ENCODE measurements at places on chromosomes 7 and 10.

GRCh38 chr10:71970331-71970730 is 6.1 kb downstream of the CHST3 start:
- no peak for DNase-seq

DNA sequence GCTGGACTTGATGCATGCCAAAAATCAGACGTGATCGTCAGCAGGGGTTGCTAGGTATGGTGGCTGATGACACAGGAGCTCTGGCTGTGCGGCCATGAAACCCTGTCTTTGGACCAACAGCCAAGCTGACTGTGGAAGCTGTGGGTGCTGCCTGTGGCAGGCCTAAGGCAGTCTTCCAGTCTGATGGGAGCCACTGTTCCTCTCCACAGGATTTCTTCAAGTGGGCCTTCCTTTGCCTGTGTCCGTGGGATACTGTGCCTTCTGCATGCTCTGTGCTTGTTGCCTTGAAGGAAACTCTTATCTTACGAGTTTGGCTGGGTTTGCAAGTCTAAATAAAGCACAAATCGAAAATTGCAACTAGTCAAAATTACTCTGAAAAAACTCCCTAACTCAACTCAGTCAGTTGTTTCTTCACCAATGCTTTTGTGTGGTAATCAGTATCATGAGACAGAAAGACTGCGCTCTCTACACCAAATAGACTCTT is 101.9 kb upstream of the PDLIM1 start:
- no peak for DNase-seq

- no peak for DNase-seq
These were observed 140.6 kb downstream of the NRP1 start for GRCh38 chr10:33193701-33194521.

GRCh38 chr7:115359119-115359518 is 437.2 kb downstream of the MDFIC start:
- no peak for DNase-seq

DNA sequence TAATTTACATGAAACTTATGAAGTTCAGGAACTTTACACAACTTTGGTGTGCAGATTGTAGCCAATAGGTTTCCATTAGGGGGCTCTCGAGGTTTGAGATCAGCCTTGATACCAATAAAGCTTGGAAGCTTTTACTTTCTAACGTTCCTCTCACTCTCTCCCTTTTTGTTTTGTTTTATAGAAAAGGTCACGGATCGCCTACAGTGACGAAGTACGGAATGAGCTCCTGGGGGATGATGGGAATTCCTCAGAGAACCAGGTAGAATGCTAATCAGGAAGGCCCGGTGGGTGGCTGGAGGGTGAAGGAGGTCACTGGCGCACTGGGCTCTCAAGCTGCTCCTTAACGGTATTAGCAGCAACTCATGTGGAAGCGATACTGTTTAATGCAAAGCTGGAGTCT is 79.9 kb downstream of the VTI1A start:
- peak; percentile 22 for DNase-seq

DNA sequence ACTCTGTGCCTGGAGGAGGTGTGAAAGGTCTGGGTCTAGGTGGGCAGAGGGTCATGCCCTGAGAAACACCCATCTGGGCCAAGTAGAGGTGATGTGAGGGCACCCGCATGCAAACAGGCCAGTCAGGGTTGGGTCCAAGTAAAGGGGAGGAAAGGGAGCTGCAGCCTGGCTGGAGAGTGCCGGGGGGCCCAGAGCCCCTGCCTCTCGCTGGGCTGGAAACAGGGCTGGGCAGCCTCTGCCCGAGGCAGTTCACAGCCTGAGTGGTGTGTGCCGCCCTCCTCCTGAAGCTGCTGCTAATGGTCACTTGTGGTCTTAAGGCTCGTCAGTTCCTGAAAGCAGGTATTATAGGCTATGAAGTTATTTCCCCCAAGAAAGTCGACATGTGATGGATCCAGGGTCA is 7.3 kb downstream of the CYP2E1 start:
- no peak for DNase-seq

GRCh38 chr10:11035301-11035991 is 17.8 kb downstream of the CELF2 start:
- no peak for DNase-seq

DNA sequence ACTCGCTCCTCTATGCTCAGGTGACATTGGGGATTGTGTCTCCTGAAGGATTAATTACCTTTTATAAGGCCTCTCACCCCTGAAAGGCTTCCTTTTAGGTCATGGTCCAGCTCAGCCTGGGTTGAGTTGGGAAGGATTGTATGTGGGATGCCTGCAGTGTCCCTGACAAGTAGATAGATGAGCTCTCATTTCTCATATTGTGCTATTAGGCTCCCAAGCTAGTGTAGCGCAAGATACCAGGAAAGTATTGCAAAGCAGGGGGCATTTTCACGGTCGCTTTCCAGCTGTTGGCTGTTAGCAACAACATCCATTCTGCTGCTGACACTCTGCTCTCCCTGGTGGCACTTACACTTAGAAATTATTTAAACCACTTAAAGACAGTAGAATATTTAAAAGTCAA is 31.9 kb downstream of the NXPH1 start:
- DNase-seq, result no peak

GRCh38 chr7:159013181-159013690 is 131.4 kb downstream of the VIPR2 start:
- no peak for DNase-seq

- no peak for DNase-seq
These were observed 247.5 kb upstream of the GALNT17 start for GRCh38 chr7:70884440-70884764.

DNA sequence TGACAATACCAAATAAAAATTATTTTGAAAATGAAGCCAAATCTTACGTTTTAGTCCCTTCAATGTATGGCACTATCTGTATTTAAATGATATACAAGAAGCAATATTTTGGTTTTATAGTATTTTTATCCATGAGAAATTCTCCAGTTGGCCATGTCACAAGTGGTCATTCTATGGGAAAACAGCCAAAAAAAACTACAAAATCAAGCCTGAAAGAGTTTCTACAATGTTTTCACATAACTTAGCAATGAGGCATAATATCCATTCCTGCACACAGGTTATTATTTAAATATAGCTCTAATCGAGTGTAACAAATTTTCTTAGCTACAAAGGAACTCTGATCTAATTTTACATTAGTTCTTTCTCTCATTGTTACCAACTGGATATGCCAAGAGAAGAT is 5.4 kb downstream of the RAB11FIP2 start:
- no peak for DNase-seq

GRCh38 chr10:76195654-76196390 is 764.4 kb downstream of the LRMDA start:
- no peak for DNase-seq

GRCh38 chr7:43199371-43200160 is 87.1 kb downstream of the HECW1 start:
- no peak for DNase-seq

- DNase-seq, result no peak
These were observed 31.1 kb upstream of the EZH2 start for GRCh38 chr7:148915211-148915610.

DNA sequence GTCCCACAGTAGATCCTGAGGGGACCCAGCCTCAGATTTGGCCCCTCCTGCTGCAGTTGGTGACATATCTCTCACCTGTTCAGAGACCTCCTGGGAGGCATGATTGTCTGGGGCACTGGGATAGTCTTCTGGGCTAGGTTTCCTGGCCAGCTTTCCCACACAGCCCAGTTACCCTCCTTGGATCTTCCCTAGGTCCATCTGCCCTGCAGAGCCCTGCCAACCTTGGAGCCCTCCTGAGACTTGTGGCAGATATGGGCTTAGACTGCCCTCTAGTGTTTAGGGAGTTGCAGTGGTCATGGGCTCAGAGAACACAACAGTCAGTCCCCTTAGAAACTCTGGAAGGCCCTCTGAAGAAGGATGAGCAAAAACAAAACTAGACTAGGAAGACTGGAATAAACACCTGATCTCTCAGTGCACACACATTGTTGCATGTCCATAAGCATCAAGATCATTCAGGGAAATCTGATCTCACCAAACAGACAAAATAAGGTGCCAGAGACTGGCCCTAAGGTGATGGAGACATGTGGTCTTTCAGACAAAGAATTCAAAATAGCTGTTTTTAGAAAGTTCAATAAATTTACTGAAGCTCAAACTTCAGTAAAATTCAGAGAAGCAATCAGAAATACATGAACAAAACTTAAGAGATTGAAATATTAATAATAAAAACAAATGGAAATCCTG is 324.6 kb downstream of the ATRNL1 start:
- peak; percentile 8 for DNase-seq

DNA sequence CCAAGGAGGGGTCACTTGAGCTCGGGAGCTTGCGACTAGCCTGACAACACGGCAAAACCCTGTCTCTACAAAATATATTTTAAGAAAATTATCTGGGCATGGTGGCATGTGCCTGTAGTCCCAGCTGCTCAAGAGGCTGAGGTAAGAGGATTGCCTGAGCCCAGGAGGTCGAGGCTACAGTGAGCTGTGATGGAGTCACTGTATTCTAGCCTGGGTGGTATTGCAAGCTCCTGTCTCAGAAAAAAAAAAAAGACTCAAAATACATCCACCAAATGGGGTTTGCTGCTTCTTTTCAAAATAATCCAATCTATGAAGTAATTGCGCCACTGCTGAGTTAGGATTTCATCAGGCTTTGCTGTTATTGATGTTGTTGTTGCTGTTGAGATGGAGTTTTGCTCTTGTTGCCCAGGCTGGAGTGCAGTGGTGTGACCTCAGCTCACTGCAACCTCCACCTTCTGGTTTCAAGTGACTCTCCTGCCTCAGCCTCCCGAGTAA is 11.1 kb upstream of the VIM start:
- DNase-seq, result no peak

DNA sequence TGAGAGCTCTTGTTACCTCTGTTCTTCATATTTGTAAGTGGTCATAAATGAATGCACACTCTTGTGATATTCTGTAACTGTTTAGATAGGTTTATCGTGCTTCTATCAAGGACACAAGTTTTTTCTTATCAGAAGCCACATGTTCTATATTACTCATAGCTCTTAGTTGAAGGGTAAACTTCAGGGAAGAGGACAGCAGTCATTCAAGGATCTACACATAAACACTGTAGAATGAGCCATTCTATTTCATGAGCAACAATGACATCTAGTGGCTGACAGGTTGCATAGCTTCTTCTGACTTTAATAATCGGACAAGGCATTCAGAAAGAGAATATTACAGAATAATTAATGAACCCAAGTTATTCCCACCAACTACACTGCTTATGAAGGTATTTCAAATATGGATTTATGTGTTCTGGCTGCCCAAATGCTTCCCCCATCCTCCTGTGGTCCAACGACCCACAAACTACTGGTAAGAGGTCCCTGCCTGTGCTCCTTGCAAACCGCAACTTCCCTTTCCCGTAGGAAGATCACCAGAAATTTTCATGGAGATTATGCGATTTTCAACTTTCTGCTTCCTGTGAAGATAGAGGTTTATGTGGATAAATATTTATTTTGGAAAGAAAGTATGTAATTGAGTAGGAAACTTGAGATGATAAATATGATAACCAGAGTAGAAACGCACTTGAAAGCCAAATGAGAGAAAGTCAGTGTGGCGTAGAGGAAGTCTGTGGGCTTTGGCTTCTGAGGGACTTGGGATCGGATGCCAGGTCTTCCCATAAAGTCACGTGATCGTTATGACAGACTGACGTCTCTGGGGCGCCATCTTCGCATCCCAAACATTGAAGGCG is 16.8 kb upstream of the ABCB5 start:
- DNase-seq, result peak; percentile 74

GRCh38 chr7:391961-392524 is 102.1 kb downstream of the FOXL3 start:
- DNase-seq, result no peak

DNA sequence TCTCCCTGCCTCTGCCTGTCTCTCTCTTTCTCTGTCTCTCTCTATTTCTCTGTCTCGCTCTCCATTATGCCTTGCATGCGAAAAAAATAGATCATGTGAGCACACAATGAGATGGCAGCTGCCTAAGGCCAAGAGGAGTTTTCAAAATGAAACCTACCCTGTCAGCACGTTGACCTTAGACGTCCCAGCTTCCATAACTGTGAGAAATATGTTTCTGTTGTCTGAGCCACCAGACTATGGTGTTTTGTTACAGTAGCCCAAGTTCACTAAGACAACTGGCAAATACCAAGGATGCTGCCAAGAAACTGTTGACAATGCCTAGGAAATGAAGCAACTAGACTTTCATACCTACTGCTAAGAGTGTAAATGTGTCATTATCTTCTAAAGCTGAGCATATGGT is 70.6 kb upstream of the PLXDC2 start:
- no peak for DNase-seq

DNA sequence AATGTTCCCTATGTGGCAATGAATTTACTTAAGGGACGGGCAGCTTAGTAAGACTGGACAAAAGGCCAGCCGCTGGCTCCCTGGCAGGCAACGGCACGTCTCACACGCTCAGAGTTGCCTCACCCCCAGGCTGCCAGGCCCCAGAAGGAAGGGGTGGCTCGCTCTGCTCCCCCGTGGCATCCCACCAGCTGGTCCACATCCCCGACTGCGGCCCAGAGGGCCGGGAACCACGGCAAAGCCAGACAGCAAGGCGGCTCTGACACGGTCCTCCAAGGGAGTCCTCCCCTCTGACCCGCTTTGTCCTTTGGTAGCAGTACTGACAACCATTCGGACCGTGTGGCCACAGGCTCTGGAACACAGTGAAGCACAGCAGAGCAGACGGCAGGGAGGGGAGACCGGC is 34.1 kb downstream of the NUDT1 start:
- DNase-seq, result no peak

GRCh38 chr7:90345595-90346335 is 751 bp upstream of the GTPBP10 start:
- DNase-seq, result peak; percentile 60

GRCh38 chr7:83469076-83469475 is 179.9 kb downstream of the SEMA3E start:
- DNase-seq, result no peak

- no peak for DNase-seq
These were observed 105.4 kb upstream of the ZMIZ1 start for GRCh38 chr10:78963074-78964034.
